ENCODE measurements at places on chromosomes 16 and 17. TPM values are rescaled to one million over a fixed set of nuclear protein-coding genes. Genes with fewer than 3 reads are reported as not detected.

GDPD3 gene
- 0.78 TPM for total RNA-seq

SMARCD2 gene
- 65.2 TPM for total RNA-seq

CHST4 gene
- total RNA-seq, result not detected

CDRT15 gene
- total RNA-seq, result not detected

NUP85 gene
- 18.7 TPM for total RNA-seq

TP53TG3 gene
- total RNA-seq, result not detected

STAC2 gene
- total RNA-seq, result not detected

NPIPB2 gene
- 3.6 TPM for total RNA-seq

TNFSF13 gene
- total RNA-seq, result 0.83 TPM
